NCI-H226 (cell line): ENCODE measurements at places on chromosomes 3 and 15.

GRCh38 chr15:90222547-90222946 lies 11.2 kb downstream of the CIB1 start:
- DNase-seq = no peak

- peak; percentile 76 for DNase-seq
Measured at GRCh38 chr3:106130384-106131198, 261.8 kb upstream of the CBLB start.

- no peak for DNase-seq
Measured at GRCh38 chr3:153003441-153003840, 158.6 kb upstream of the RAP2B start.

DNA sequence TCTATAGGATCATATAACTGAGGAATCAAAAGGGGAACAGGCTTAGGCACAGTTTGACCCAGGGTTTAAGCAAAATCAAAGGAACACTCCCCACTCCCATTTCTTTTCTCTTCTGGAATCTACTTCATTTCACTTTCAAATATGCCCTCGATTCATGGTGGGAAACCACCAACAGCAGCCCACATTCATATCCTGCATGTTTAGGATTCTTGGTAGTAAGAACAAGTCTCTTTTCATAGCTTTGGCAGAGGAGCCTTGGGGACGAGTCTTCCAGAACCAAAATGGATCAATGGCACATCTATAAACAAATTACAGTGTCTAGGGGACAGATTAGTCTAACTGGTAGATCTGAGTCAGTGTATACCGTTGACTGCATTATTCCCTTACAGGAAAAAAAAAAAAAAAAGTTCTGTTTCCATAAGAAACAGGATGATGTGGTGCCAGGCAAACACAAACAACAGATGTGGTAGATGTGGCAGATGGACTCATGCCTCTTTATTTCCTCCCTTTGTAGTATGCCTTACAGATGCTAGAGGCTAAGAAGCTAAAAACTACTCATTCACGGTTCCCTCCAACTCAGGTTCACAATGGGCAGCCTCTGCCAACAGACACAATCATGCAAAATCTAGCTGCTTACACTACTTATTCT lies 578.3 kb upstream of the ADAMTS9 start:
- no peak for DNase-seq

DNA sequence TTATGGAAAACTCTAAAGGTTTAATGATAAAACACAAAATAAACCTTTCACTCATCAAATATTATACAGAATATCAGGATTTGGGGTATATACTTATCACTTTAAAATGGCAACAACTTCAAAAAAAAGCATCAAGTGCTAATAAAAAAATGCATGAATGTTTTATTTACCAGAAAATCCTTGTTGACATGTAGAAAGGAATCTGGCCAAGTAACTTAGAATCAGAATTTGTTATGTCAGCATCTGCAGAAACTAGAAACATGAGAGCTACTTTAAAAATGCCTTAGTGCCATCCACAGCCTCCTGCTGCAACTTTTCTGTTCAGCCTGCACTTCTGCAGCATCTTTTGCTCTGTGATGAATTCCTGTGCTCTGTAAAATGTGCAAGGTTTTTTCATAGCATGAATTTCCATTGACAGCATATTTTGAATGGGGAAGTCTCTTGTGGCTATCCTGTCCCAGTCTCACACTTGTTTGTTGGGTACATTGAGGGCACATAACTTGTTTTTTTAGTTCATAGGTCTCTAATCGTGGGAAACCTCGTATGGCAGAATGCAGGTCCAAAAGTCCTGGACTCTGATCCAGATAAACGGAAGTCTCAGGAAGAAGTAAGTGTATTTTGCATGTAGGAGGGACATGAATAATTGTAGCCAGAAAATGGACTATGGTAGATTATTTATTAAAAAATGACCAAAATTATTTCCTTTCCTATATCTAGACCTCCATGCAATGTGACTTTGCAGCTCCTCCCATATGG lies 21.1 kb upstream of the MYRIP start:
- DNase-seq = no peak

DNA sequence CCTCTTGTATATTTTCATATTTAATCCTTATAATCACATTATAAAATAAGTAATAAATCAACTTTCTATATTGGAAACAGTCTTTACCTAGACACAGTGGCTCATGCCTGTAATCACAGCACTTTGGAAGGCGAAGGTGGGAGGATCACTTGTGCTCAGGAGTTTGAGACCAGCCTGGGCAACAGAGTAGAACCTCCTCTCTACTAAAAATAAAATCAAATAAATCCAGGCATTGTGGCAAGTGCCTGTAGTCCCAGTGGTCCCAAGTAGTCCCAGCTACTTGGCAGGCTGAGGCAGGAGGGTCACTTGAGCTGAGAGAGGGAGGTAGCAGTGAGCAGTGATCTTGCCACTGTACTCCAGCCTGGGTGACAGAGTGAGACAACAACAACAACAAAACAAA lies 975.1 kb downstream of the ROBO1 start:
- no peak for DNase-seq
